NCI-H1436 treated with DMSO at 0.1 percent for 48 hours (cell line): ENCODE measurements at places on chromosomes 12 and 14.

GRCh38 chr14:54778618-54779345 is 123.8 kb downstream of the GCH1 start:
- no peak for DNase-seq

- DNase-seq = no peak
These were observed 381.9 kb downstream of the PRKD1 start for GRCh38 chr14:29545714-29546113.

DNA sequence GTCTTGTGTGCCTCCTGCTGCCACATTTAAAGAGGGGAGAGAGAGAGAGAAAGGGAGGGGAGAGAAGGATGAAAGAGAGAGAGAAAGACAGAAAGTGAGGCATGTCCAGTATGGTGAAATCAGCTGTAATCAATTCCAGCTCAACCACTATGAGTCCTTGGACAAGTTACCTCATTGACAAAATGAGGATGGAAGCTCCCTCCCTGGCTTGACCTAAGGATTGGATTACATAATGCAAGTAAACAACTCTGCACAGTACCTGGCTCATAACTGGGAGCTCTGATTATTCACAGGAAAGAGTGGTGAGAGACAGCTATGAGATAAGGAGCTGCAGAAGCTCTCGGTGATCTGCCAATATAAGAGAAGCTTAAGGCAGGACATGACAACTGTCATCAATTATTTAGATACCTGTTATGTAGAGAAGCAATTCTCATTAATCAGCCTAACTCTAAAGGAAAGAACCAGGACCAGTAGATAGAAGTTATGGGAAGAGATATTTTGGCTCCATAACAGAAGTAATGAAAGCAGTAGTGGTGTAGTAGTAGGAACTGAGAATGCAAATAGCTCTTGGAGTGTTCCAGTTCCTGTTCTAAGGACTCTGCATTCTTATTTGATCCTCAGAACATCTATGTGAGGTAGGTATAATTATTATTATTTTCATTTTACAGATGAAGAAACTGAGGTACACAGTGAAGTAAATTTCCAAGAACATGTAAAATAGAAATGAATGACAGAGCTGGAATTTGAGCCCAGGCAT is 791.6 kb downstream of the DIO2 start:
- DNase-seq = no peak

DNA sequence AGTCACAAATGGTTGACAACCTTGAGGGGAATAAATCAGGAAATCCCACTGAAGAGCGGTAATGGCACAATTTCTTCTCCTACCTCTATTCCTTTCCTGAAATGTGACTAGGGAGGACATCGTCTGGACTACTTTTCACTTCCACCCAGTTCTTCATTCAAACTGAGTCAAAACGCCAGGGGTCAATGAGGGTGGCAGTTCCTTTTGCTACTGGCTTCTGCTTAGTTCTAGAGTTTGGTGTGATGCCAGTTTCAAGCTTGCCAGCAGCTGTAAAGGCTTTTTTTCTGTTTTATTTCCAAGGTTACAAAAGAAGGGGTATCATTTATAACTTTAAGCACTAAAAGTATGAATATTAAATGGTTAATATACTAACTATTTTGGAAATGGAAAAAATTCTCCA is 286.5 kb downstream of the SOX5 start:
- DNase-seq = no peak

GRCh38 chr12:108175310-108175709 is 46.2 kb downstream of the WSCD2 start:
- no peak for DNase-seq

GRCh38 chr12:103928682-103929045 is 1.5 kb upstream of the HSP90B1 start:
- DNase-seq = no peak

- no peak for DNase-seq
These were observed 558.7 kb upstream of the USP15 start for GRCh38 chr12:61701471-61701870.

DNA sequence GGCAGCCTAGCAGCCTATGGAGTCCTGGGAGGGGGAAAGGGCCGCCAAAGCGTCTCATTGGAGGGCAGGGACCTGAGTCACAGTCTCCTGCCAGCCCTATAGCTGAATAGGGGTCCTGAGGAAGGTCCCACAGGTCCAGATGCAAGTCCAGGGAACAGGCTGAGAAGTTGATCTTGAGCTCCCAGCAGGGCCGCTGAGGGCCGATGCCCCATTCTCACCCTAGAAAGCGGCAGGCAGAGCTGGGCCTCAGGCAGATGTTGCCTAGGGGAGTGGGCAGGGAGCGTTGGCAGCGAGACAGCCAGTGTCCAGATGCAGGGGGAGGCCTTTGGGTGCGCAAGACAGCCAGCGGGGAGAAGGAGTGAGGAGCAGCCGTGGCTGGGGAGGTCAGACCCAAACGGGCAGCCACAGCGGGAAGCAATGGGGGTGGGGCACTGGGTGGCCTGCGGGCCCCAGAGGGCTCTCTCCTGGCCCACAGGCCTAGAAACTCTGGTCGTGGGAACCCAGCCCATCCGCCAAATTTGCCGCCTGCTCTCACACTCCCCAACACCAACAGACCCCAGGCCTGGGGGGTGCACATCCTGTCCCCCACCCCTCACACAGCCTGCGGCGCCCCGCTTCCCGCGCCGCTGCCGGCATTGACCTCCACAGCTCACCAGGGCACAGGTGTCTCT is 1.1 kb downstream of the HDAC7 start:
- no peak for DNase-seq

DNA sequence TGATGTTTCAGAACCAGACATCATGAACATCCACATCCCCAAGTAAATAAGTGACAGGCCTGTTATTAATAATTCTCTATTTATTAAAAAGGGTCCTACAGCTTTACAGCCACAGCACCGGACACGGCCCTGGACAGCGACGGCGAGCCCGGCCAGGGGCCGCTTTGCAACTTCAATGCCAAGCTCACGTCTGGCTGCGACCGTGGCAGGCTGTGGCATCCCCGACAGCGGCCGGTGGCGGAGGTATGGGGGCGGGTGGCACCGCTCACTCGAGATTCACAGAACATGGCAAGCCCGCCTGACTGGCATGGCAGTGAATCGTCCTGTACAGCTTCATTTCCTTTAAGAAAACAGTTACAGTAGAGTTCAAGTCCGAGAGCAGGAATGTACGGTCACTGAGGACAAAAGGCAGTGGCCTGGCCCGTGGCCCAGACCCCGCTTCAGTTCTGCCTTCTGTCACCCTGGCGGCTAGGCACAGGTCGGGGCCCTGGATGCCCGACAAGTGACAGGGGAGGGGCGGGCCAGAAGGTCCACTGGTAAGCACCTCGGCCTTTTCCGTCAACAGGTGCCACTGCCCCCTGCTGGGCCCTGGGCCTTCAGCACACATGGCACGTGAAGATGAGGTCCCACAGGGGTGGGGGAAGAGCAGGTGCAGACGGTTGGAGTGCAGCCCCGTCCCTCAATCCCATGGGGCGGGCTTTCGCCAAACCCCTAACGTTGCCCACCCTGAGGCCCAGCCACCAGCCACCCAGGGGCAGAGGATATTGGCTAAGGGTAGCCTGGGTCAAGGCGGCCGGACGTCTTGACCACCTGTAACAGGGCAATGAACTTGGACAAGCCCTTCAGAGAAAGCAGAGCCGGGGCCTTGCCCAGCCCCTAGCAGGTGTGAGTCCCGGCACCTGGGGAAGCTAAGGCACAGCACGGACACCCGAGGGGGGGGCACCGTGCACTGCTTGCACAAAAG is 30.3 kb downstream of the HIP1R start:
- DNase-seq = no peak

DNA sequence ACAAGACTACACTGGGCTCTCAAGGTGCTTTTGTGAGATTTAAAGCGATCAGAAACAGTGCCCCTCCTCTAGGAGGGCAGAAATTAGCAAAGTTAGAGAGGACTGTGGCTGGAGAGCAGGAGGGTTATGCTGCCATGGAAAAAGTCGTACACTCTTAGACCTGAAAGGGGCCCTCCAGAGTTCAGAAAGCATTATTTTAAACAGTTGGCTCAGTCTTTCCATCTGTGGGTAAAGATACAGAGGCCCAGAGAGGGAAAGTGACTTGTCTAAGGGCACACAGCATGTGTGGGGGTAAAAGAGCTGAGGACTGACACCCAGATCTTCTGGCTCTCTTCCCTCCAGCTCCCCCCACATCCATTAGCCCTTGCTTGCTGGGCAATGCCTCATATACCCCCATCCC is 47.1 kb downstream of the FOXN4 start:
- DNase-seq = no peak

DNA sequence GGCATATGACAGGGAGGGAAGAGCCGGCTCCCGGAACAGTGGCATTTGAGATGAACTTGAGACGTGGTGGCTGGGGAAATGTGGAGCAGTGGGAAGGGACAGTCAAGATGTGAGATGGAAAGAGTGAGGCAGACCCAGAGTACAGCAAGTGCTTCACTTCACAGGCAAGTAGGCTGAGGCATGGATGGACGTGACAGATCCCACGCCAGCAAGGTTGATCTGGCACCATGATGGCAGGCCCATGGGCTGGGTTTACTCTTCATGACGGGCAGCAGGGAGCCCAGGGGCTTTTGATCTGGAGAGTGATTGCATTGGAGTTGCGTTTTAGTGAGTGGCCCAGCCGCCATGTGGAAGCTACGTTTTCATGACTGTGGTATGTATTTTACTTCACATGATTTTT is 17.9 kb upstream of the EML1 start:
- no peak for DNase-seq

DNA sequence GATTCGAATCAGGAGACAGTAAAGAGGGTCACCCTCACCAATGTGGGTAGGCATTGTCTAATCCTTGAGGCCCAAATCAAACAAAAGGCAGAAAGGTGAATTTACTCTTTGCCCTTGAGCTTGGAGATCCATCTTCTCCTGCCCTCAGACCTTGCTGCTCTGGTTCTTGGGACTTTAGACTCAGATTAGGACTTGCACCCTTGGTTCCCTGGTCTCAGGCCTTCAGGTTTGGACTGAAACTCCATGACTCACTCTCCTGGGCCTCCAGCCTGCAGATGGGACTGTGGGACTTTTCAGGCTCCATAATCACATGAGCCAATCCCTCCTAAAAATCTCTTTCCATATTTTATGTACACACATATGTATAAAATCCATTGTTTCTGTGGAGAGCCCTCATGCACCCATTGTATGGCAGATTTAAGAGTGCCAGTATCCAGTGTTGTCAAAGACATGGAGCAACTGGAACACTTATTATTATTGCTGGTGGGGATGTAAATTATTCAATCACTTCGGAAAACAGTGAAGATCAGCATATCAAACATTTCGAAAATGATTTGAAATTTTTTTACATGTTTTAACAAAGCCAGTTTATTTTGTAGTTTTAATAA is 48.7 kb downstream of the EID3 start:
- DNase-seq = no peak

- DNase-seq = no peak
These were observed 51.7 kb upstream of the FERMT2 start for GRCh38 chr14:53002576-53002975.

DNA sequence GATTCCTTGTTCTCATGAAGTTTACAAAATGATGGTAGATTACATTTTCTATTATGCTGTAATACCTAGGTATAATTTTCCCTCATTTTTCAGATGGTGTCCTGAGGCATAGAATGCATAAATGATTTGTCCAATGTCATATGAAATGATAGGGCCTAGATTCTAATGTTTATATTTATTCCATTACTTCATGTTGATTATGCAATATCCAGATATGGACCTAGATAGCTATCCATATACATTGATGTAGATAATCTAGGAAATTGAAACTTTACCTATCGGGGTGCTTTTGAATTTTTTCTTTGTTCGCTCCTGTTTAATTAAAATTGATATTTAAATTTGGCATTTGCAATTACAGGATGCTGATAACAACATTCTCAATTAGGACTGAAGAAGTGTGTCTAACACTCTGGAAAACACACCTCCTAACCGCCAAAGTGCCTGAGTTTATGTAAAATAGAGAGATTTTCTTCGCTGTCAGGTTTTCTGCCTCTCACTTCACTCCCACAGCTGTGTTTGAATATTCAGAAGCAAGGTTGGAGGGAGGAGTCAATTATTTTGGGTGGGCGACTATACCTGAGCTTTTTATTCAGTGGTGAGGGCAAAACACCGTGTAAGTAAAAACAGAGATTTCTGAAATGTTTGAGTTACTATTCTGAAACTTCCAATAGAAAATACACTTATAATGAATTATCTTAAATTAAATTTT is 164.4 kb upstream of the ATP2B1 start:
- DNase-seq = no peak

- peak; percentile 27 for DNase-seq
These were observed 65.3 kb downstream of the IFT43 start for GRCh38 chr14:76050797-76051392.

DNA sequence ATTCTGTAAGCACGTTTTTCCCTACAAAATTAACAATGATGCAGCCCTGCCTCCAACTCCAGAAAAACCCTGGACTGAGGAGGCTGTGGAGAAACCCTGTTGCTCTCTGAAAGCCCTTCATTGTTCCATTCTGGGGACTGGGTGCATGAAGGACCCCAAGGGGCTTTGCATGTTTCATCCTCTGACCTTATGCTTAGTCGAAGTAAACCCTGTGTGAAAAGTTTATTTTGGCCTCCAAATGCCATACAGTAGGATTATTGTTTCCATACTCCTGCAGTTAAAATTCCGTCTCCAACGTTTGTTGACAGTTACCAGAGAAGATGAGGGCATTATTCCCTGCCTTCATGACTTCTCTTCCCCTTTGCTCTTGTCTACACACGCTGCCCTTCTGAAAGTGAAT is 46.0 kb downstream of the CKB start:
- DNase-seq = no peak

DNA sequence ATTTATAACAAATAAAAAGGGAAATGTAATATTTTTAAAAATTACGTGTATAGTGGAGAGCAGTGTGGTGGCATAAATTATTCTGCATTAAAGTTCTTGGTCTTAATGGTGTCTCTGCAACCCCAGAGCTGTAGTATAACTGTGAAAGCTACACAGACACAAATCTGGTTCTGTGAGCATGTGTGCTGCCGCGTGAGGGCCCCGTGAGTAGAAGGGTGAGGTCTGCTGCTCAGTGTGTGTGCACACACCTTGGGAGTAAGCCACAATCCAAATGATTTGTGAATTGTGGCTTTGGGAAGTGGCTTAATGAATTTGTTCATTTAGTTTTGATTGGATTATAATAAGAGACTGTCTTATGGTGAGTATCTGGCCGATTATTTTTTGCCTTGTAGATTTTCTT is 16.8 kb downstream of the PELI2 start:
- DNase-seq = no peak

DNA sequence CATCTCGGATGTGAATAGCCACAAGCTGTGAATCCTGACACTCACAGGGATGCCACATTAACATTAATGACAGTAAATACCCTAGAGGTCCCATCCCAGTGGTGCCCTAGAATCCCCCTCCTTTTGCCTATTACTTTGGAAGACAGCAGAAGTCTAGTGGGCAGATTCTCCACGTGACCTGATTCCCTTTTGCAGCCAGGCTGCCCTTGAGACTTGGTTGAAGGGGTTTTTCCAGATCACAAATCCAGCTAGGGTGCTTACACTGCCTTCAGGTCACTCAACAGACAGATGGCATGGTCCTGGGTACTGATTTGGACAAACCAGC is 8.7 kb downstream of the HDAC7 start:
- DNase-seq = no peak

DNA sequence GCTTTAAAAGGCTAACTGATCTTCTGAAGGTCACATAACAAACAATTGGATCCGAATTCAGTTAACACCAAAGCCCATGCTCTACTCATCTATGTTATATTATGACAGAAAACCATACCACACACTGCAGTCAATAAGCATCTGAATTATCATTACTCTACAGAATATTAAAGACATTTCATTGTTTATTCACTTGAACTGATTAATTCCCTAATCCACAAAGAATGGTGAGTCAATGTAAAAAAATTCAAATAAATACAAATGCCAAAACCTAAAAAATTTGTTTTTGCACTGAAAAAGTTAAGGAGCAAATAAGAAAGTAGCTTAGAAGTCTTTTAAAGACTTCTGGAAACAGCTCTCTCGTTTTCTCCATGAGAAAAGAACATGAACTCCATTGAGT is 13.7 kb downstream of the NID2 start:
- no peak for DNase-seq
